ENCODE measurements at places on chromosomes 1 and 21.

DNA sequence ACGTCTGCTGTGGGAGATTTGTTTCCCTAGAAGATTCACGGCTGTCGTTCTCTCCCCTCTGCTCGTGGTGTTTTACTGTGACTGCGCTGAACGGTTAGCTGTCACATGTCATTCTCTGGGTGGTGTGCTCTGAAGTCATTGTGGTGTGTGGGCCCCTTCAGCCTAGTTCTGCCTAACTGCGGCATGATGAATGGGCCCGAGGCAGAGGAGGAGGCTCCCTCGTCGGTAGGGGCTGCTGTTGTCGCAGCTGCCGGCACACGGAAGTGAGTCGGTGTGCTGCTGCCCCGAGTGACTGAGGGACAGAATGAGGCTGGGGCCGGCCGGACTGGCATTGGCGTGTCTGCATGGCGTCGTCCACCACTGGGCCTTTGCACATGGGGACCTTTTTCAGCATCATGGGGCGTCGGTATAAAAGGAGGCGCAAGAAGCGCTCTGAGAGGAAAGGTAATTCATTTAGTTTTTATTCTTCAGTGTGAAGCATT is 77.9 kb downstream of the ADARB1 start:
- DNase-seq = peak; percentile 70

DNA sequence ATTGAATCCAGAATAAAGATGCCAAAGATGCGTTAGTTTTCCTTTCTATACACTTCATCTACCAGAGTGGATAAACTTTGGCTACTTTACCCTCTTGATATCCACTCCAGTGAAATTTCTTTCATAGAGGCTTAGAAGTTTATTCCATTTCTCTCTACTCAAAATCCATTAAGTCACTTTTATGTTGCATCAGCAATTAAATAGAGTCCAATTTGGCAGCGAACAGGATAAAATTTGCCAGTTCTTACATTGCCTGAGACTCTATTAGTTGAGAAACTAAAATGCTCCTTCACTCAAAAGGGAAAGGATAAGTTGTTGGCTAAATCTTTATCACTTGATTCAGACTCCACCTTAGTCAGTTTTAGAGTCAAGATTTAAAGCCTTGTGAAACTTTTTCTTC is 57.9 kb downstream of the ACBD6 start:
- no peak for DNase-seq

- DNase-seq = no peak
These were observed 17.3 kb downstream of the GBP1 start for GRCh38 chr1:89047734-89048133.

GRCh38 chr1:236078993-236079392 is 14.1 kb upstream of the NID1 start:
- no peak for DNase-seq

DNA sequence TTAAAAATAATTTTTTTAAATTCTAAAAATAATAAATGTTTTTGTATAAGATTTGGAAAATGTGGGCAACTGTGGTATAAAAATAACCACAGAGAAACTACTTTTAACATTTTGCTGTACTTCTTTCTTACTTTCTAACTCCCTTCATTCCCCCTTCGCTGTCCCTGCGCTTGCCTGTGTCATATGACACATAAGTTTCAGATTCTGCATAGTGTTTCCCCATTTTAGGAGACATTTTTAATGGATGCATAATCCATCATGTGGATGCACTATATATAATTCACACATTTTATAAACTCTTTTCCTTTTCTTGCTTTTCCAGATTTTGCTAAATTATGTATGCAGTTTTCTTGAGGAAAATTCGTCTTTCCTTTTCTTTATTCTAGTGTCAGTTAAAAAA is 16.3 kb downstream of the ATG4C start:
- DNase-seq = no peak

DNA sequence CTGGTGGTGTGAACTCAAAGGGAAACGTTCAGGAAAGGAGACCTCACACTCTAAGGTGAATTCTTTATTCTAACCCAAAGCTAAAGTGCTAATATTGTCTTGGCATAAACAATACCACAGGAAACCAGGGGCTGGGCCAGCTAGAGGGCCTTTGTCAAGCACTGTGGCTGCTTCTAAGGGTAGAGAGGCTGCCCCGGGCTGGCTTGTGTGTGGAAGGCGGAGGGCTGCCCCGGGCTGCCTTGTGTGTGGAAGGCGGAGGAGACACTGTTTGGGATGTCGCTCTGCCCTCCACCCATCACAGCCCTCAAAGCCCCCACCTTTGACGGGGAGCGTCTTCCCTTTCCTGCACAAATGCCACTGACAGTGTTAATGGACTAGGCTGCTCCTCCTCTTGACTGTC is 216.8 kb downstream of the TOMM20 start:
- DNase-seq = peak; percentile 64

Measured in CD4-positive, alpha-beta T cell treated with Interleukin-4 for 4 hours (primary cell).